Activated T-cell treated with anti-CD3 and anti-CD28 coated beads for 48 hours (primary cell): ENCODE measurements at places on chromosomes 4 and X.

- no peak for DNase-seq
Measured at GRCh38 chr4:52995360-52996030, 133.4 kb downstream of the RASL11B start.

DNA sequence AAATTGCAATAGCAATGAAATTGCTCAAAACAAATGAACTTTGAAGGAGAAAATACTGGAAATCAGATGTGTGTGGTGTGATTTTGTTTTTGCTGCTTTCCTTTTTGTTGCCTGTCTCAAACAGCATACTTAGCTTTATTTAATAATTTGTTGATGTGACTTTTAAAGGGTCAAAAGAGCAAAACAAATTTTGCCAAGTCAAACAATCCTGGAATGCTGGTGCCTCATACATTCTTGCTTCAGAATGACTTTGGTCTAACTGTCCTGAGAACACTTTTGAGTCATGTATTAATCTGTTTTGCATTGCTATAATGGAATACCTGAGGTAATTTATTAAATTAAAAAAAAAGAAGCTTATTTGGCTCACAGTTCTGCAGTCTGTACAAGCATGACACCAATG is 3.4 kb downstream of the PF4V1 start:
- DNase-seq: no peak

DNA sequence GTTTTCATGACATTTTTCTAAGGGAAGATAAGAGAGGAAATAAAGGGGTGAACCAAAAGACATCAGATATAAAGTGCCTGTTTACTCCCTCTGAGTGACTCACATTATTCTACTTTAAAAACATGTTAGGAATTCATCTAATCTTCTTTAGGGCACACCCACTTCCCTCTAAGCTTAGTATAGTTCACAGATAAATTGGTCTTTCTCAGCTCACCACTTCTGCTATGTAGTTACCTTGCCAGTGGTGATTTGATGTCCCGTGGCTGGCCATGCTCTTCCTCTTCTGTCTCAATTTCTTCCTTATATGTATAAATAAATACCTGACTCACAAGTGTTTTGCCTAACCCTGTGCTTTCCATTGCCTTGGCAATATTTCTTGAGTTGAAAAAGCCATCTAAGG is 96.8 kb downstream of the PDLIM5 start:
- DNase-seq: no peak

GRCh38 chrX:2516623-2517022 is 15.8 kb upstream of the DHRSX start:
- no peak for DNase-seq

GRCh38 chr4:98932539-98932938 is 3.6 kb upstream of the EIF4E start:
- no peak for DNase-seq

DNA sequence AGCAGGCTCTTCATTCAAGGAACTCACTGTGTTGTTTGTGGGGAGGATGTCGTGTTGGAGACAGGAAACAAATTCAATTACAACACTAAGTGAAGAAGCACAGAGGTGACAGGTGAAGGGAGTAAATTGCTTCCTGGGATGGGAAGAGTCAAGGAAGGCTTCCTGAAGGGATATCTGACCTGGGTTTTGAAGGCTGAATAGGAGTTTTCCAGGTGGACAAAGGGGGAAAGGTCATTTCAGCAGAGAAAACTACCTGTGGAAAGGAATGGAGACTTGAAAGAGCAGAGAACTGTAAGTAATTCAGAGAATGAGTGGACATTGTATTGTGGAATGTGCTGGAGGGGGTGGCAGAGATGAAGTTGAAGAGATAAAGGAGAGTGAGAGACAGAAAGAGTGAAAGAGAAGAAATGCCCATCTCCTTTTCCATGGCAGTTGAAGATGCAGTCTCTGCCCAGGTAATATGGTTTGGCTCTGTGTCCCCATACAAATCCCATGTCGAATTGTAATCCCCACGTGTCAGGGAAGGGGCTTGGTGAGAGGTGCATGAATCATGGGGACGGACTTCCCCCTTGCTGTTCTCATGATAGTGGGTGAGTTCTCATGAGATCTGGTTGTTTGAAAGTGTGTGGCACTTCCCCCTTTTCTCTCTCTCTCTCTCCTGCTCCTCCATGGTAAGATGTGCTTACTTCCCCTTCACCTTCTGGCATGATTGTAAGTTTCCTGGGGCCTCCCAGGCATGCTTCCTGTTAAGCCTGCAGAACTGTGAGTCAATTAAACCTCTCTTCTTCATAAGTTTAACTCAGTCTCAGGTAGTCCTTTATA is 205.7 kb upstream of the BCOR start:
- DNase-seq: no peak

DNA sequence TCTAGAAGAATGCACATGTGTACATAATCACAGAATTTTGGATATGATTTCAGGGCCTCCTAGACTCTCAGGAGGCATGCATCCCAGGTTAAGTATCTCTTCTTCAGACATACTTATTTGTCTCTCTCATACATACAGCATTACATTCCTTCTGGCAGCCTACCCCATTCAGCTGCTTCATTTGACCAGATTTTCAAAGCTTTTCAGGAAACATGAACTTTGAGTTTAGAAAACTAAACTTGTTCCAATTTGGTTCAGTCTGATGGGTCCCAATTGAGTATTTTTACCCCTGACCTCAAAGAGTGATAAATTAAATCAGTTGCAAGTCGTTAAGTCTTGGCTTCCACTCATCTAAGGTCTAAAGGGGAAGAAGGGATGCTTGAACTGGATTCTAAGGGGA is 330.9 kb downstream of the ARHGAP24 start:
- no peak for DNase-seq

GRCh38 chr4:1948892-1949436 is 59.8 kb downstream of the NELFA start:
- no peak for DNase-seq

GRCh38 chr4:112973750-112974251 is 75.7 kb upstream of the ANK2 start:
- no peak for DNase-seq

GRCh38 chr4:182653596-182653995 is 263.6 kb downstream of the DCTD start:
- DNase-seq: no peak

DNA sequence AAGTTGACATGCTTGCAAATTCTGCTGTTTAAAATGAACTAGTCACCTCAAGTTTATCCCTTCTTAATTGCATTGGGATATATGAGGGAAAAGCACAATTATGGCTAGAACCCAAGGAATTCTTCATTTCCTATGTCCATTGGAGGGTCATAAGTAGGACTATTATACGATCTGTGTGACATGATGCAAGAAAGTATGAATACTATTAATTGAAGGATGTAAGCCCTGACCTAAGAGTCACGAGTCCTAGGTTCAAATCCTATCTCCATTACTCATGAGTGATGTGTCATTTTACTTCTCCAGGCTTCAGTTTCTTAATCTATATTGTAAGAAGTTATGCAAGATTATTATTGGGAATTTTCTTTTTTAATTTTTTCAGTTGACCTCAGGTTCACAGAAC is 542.9 kb upstream of the GRIA3 start:
- no peak for DNase-seq

DNA sequence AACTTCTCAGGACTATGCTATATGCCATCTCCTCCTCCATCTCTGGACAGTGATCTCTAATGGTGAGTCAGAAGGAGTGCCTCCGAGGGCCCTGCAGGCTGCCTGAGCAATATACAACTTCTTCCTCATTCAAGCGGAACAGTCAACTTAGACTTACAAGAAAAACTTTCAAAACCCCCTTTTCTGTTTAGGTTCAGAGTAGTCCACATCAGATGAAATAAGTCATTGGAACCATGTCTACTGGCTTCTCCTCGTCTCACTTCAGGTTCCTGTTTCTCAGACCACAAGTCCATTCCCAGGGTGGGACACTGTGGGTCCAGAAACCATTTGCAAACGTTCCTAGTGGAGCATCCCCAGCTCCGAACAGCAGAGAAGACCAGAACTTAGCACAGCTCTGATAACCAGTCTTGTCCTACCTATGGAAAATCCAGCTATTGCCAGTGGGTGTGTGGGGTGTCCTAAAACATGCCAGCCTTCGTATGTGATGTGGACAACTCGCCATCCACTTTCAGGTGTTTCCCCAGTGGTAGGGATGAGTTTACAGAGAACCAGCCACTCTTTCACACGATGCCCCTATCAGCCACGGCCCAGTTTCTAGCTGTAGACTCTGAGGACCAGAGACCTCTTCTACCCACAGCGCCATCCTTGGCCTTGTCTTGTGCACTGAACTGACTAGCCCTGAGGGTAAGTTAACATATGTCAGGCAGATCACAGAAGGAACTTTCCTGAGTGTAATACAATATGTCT is 32.7 kb upstream of the NKRF start:
- no peak for DNase-seq

- no peak for DNase-seq
Measured at GRCh38 chr4:81255524-81255923, 40.5 kb upstream of the PRKG2 start.

- DNase-seq: no peak
Measured at GRCh38 chr4:125010796-125011503, 298.4 kb upstream of the ANKRD50 start.

- no peak for DNase-seq
Measured at GRCh38 chrX:153551135-153551534, 33.7 kb downstream of the ATP2B3 start.

- DNase-seq: no peak
Measured at GRCh38 chr4:146640465-146641061, 1.9 kb downstream of the POU4F2 start.

DNA sequence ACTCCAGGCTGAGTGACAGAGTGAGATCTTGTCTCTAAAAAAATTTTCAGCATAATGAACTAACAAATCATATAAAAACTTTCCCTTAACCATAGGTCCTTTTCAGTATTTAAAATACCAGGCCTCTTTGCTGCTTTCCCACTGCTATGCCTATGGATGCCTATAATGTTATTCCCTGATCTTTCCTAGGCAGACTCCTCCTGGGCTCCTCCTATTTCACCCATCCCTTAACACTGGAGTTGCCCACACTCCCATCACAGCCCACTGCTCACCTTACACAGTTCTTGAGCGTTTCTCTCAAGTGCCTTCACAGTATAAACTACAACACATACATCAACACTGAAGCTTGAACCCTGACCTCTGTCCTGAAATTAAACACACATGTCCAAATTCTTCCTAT is 31.6 kb downstream of the PAPSS1 start:
- DNase-seq: no peak

DNA sequence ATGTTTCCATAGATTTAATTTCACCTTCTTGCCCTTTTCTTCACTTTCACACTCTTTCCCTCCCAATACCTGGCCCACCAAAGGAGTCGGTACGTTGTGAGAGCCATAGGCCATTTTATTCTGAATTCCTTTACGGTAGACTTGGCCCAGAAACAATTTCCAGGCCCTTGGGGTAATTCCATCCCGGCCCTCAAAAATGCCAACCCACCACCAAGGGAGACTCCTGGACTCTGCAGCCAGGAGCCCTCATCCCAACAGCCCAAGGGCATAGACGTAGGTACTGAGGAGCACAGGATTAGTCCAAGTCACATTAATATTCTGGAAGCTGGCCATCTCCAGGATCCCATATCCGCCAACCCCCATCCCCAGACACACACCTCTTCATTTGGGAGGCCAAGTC is 102.9 kb downstream of the LIMCH1 start:
- no peak for DNase-seq

- no peak for DNase-seq
Measured at GRCh38 chr4:173735049-173735448, 205.0 kb upstream of the HAND2 start.

DNA sequence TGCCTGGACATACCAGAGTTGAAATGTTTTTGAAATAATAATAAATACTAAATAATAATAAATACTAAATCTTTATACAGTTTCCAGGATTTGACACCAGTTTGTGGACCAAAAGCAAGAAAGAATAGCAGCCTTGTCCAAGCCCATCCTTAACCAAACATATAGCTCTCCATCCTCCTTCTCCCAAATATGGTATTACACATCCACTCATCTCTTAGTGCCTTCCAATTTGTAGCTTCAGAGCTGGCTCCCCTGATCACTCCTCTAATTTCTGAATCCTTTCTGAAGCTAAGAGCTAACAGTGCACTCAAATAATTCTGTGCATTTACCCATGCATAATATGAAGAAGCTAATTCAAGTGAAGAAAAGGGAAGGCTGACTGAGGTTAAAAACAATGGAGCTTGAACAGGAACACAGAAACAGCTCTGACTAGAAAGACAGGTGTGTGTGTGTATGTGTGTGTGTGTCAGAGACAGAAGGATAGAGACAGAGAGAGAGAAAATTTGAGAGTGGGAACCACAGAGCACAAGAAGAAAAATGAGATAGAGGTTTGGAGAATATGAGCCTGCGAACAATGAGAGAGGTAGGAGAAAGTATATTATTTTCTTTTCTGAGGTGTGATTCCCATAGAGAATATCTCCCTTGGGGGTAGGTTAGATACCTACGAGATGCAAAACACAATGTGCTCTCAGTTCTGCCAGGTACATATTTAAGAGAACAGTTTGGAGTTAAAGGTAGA is 123.5 kb downstream of the CAMK2D start:
- DNase-seq: no peak

DNA sequence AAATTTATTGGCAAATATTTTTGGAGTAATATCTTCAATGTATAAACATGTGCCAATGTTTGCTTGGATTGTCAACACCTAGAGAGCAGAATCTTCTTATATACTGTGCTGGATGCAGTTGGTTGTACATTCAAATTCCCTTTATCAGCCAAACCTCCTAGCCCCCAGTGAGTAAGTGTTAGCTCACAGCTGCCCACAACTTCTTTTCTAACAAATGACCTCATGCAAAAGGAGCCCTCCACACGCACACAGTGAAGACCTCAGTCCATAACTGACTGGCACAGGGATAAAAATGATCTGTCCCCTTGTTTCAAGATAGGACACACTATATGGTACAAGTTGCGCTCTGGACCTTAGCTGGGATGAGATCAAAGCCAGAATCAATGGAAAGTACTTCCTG is 458.0 kb upstream of the NWD2 start:
- DNase-seq: no peak

DNA sequence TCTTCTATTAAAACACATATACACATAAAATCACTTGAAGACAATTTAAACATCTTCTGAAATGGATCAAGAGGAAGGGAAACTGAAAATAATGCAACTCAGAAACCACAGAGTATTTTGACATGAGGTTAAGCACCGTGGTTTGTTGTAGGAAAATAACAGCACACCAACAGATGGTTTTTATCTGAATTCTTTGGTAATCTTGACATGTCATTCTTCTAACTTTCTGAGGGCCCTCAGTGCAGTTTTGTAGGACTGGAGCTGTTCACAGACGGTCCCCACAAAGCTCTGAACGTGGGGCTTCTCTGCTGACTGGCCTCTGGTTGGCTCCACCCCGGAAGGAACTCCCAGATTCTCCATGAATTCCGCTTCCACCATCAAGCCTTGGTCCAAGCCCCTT is 16.0 kb upstream of the TLR8 start:
- DNase-seq: no peak

DNA sequence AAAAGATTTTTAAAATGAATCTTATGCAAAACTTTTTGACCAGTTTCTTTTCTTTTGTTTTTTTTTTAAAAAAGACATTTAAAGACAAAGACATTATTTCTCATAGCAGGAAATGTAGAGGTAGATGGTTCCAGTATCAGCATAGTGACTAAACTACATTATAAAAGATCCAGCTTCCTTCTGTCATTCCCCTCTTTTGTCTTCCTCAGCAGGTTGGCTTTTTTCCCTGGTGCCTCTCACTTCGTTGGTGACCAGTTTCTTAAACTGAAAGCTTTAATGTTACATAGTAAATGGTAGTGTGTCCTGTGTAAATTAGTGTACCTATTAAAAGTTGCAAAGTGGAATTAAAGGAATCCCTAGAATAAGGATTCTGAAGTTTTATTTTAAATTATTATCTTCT is 36.1 kb downstream of the DCK start:
- DNase-seq: no peak

GRCh38 chr4:88570001-88570400 is 22.3 kb upstream of the HERC3 start:
- no peak for DNase-seq
